ENCODE measurements at places on chromosomes 2 and 18.

DNA sequence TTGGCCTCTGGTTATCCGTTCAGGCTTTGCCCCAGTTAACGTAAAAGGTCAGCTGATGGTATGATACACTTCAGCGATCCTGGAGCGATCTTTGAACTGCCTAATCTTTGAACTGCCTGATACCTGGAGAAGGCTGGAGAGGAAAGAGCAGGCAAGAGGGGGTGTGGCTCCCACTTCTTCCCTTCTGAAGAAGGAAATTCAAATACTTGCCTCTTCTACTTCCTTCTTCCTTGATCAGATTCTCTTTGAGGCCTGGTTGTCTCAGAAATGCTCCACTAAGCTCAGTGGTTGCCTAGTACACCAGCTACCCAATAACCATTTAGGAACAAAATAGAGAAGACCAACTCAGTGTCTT is 619 bp downstream of the GALM start:
- no peak for DNase-seq

GRCh38 chr2:134253804-134254203 is at the start of gene MGAT5:
Gene MGAT5 (plus strand): TSS chr2:134254072. CDS start chr2:134254404, 332 bp downstream.
- no peak for DNase-seq

DNA sequence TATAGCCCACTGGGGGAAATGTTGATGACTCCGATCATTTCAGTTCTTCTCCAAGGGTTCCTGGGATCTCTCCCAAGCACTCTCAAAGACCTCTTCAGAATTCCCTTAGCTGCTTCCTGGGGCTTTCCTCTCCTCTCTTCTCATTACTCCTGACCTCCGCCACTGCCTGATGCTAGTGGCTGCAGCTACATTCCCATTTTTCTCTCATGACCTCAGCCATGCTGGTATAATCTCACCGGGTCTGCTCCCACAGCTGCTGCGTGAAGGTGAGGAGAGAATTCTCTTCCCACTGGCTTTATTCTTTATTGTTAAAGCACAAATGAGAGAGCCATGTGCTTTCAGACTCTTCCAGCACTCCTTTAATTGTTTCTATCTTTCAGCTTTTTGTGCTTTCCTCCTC is 312.0 kb upstream of the ETAA1 start:
- DNase-seq, result no peak

DNA sequence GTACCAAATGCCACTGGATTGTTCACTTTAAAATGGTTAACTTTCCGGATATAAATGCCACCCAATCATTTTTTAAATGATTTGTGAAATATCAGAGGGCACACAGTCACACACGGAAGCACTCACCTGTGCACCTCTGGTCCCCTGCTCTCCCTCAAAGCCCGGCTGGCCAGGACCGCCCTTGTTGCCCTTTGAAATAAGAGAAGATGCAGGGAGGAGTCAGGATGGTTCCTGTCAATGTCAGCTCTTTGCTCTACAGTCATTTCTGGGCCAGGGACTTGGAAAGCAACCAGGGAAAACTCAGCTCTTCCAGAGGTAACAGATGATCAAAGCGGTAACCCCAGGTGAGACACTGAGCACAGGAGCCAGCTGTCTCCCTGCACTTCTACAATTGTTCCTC is 60.7 kb downstream of the COL6A3 start:
- no peak for DNase-seq

GRCh38 chr2:238216651-238217184 is 13.2 kb upstream of the ILKAP start:
- no peak for DNase-seq

- DNase-seq, result no peak
Observed at GRCh38 chr2:158060835-158061435, 40.7 kb upstream of the UPP2 start.

DNA sequence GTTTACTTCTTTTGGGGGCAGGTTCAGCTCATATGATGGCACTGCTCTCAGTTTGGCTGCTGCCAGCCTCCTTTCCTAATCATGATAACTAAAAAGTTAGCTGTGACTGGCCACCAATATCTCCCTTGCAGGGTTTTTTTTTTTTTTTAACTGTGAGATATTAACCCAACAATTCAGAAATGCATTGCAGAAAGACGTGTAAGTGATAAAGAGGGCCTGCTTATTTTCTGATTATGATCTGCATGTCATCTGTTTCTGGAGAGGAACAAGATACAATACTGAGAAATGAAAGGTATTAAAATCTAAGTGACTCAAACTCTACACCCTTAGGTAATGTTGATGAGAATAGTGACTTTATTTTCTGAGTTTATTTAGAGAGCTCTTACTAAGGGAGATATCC is 905.6 kb downstream of the SOCS6 start:
- DNase-seq, result no peak

Data from stimulated activated CD4-positive, alpha-beta T cell treated with anti-CD3 and anti-CD28 coated beads, Interleukin-12 subunit alpha, Interleukin-12 subunit beta, amount 100 ng/mL, for 48 hours (primary cell).